Upper lobe of left lung (tissue), 6 donors: ENCODE measurements at places on chromosomes 2 and 18. TPM values are rescaled to one million over a fixed set of nuclear protein-coding genes. Genes with fewer than 3 reads are reported as not detected.

The LINC00305 gene
- total RNA-seq = not detected

DNA sequence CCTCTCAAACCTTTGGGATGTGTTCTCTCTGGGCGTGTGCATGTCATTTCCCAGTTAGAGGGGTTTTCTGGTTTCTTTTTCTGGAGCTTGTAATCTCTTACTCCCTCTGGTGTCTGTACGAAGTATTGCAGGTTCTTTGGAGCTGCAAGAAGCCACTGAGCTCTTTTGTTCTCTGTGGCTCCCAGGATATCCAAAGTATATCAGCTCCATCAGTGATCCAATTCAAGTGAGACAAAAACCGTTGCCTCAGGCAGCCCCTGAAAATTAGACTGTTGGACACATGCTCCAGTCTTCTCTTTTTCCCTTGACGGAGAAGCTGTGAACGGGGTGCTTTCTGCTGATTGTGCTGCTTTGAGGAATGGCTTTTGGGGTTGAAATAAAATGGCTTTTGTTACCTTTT, 59.0 kb upstream of the LDLRAD4 start:
- no peak overlapping the region for H3K27ac ChIP-seq
- H3K4me3 ChIP-seq = no peak overlapping the region

The FLACC1 gene
- 3.4 TPM for total RNA-seq

- H3K36me3 ChIP-seq = no peaks in the 10 kb centered on the region
- no peaks in the 10 kb centered on the region for H3K4me1 ChIP-seq
- no peak for DNase-seq
- no peak overlapping the region for H3K4me3 ChIP-seq
These were observed 240.8 kb downstream of the DPP10 start for GRCh38 chr2:114683251-114683650.

GRCh38 chr2:55887351-55887750, 36.2 kb downstream of the EFEMP1 start:
- no peak overlapping the region for H3K4me3 ChIP-seq
- H3K36me3 ChIP-seq = no peaks in the 10 kb centered on the region
- DNase-seq = no peak
- H3K4me1 ChIP-seq = peaks cover 23% of the 10 kb centered on the region

GRCh38 chr2:38682008-38682575, 16.2 kb downstream of the GALM start:
- peaks cover 58% of the 10 kb centered on the region for H3K36me3 ChIP-seq
- H3K4me1 ChIP-seq = peaks cover 3% of the 10 kb centered on the region
- no peaks in the 10 kb centered on the region for H3K27me3 ChIP-seq
- no peak for DNase-seq

The MAP3K2 gene
- total RNA-seq = 65.7 TPM

DNA sequence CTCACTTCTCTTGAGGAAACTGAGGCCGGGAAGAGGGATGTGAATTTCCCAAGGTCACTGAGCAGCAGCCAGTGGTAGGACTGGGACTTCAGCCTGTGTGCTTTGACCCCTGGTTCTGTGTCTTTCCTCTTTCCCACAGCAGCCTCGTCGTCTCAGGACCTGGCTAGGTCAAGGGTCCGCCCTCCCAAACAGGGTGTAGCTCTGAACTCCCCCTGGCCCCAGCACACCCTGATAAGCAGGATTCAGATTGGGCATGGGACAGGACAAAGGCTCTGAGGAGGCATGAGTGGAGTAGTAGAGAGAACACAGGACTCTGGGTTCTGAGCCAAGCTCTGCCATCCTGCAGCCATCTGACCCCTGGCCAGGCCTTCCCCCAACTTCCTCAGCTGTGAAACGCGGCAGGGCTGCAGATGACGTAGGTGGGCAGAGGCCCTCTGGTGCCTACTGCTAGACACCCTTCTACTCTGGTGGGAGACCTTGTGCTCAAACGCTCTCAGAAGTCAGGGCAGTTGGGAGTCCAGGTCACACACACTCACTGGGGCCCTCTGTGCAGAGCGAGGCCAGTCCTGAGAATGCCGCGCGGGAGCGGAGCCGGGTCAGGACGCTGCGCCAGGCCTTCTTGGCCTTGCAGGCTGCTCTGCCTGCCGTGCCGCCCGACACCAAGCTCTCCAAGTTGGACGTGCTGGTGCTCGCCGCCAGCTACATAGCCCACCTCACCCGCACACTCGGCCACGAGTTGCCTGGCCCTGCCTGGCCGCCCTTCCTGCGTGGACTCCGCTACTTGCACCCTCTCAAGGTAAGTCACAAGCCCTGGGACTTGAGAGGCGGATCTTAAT, 984 bp downstream of the TCF23 start:
- no peaks in the 10 kb centered on the region for H3K27me3 ChIP-seq
- no peak overlapping the region for H3K4me3 ChIP-seq
- peak; percentile 80 for DNase-seq
- H3K36me3 ChIP-seq = no peaks in the 10 kb centered on the region
- H3K4me1 ChIP-seq = no peaks in the 10 kb centered on the region

GRCh38 chr2:97751752-97752151, 38.4 kb downstream of the ZAP70 start:
- no peak for DNase-seq
- no peaks in the 10 kb centered on the region for H3K27me3 ChIP-seq
- no peaks in the 10 kb centered on the region for H3K4me1 ChIP-seq
- no peak overlapping the region for H3K27ac ChIP-seq
- peaks cover 3% of the 10 kb centered on the region for H3K36me3 ChIP-seq

DNA sequence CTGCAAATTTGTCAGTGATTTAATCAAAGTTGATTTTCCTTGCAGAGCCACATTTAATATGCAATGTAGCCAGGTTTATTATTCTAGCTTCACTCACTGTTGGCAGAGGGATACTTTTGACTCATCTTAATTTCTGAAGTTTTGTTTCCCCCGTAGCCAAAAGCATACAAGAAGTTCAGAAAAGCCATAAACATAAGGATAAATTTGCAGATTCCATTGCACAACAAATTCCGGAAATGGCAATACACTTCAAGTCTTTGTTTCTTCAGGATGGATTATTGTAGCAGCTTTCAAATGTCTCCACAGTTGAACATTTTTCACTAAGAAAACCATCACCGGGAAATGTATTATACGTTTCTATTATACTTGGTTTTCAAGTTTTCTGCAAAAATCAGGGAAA, 88.0 kb upstream of the ZCCHC2 start:
- H3K4me3 ChIP-seq = no peak overlapping the region
- H3K36me3 ChIP-seq = no peaks in the 10 kb centered on the region
- no peak overlapping the region for H3K27ac ChIP-seq
- H3K27me3 ChIP-seq = no peaks in the 10 kb centered on the region

The CDH2 gene
- total RNA-seq = not detected

- no peak overlapping the region for H3K4me3 ChIP-seq
- H3K36me3 ChIP-seq = no peaks in the 10 kb centered on the region
- H3K27ac ChIP-seq = no peak overlapping the region
- no peaks in the 10 kb centered on the region for H3K4me1 ChIP-seq
These were observed 252.2 kb upstream of the CDH7 start for GRCh38 chr18:65498605-65499004.

DNA sequence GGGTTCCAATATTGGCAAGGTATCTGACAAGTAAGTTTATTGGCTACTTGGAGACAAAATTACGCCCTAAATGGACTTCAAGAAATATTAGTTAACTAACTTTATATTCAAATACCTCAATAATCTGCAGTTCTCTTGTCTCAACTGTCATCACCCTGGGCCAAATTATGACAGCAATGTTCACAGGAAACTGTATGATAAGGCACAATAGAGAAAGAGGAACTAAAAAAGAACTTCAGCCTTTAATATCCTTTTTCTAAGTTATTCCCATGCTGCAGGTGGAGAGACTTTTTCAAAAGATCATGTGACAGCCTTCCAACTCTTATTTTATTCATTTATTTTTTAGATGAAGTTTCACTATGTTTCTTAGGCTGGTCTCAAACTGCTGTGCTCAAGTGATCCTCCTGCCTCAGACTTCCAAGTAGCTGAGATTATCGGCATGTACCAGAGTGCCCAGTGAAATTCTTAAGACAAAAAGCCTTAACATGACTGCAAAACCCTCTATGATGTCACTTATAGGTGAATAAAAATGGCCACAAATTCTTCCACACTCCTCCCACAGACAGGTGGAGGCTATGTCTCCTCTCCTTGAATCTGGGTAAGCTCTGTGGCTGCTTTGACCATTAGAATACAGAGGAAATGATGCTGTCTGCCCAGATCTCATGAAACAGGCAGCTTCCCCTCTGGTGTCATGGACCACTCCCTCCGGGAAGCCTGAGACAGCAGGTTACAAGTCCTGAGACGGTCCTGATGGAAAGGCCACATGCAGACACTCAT, 211.0 kb downstream of the TGIF1 start:
- H3K36me3 ChIP-seq = no peaks in the 10 kb centered on the region
- no peak overlapping the region for H3K4me3 ChIP-seq
- H3K4me1 ChIP-seq = peaks cover 6% of the 10 kb centered on the region
- DNase-seq = no peak
- H3K27me3 ChIP-seq = no peaks in the 10 kb centered on the region

DNA sequence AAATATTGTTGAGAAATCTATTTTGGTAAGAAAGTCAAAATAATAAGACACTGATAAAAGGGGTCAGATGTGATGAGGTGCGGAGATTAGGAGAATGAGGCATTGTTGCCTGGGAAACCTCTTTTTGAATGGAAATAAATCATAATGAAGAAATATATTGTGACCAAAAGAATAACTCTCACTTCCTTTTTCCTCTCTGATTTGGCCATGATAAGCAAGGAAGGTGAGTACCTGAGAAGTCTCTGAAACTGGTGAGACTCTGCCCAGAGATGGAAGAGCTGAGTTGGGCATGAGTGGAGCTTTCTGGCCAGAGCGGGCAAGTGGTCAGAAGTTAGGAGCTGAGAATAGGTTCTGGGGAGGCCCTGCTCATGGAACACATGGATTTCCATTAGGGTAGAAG, 11.8 kb downstream of the LAMA3 start:
- no peaks in the 10 kb centered on the region for H3K27me3 ChIP-seq
- H3K36me3 ChIP-seq = no peaks in the 10 kb centered on the region
- H3K27ac ChIP-seq = no peak overlapping the region
- no peaks in the 10 kb centered on the region for H3K4me1 ChIP-seq
- no peak for DNase-seq
- H3K4me3 ChIP-seq = no peak overlapping the region

The LRRTM1 gene
- 0.40 TPM for total RNA-seq

DNA sequence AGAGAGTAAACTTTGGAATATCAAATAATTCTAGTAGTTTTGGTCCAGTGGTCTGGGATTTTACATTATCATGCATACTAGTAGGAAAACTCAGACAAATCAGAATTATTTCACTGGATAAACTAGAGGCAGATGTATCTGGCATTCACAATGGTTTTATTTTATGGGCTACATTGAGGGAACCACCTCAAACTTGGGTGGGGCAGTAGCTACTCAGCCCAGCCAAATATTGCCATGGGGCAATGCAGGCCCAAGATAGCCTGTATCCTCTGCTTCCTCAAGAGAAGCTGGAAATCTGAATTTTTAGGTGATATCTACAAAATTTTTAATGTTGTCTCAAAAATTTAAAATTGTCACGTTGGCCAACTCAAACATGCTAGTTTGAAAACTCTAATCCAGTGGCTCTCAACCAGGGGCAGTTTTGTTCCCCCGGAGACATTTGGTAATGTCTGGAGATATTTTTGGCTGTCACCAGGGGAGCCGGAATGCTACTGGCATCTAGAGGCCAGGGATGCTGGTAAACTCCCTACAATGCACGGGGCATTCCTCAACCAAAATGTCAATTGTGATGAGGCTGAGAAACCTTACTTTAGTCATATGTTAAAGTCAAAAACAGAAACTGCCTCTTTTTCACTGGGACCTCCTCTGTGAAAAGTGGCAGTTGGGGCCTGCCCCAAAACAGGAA, 172.8 kb upstream of the SPRED2 start:
- H3K36me3 ChIP-seq = no peaks in the 10 kb centered on the region
- no peak overlapping the region for H3K4me3 ChIP-seq
- no peaks in the 10 kb centered on the region for H3K4me1 ChIP-seq
- DNase-seq = no peak
- no peaks in the 10 kb centered on the region for H3K27me3 ChIP-seq

DNA sequence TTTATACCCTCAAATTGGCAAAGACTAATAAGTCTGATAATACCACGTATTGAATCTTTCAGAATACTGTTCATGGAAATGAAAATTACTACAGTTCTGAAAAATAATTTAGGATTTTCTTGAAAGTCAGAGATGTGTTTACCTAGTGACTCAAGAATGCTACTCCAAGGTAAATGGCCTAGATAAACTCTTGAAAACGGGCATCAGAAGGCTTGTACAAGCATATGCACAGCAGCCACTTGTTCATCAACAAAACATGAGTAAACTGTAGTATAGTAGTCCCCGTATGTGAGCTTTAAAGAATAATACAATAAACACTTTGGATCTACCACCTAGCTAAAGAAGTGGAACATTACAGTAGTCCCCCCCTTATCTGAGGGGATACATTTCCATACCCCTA, 157.5 kb downstream of the THADA start:
- H3K4me1 ChIP-seq = peaks cover 3% of the 10 kb centered on the region
- H3K4me3 ChIP-seq = no peak overlapping the region
- H3K36me3 ChIP-seq = no peaks in the 10 kb centered on the region

DNA sequence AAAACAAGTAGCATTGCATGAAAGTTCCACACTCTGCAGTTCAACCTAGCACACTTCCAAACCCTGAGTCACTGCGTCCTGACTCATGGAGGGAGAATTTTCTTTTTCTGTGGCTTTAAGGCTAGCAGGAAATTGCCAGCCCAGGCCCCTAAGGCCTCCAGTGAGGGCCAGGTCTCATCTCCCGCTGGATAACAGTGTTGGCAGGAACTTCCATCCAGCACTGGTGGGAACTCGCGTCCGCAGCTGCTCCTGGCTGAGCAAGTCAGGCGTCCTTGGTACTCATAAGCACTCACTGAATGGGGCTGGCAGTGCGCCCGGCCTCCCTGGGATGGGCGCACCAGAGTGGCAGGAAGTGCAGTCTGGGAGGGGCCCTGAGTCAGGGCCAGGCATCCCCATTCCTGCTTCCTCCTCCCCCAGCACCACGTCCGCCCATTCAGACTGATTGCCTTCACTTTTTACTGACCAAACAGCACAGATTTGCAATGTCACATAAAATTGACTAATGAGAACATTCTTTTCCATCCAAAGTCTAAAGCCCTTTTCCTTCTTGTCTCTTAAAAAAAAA, 14.3 kb downstream of the MALL start:
- H3K4me1 ChIP-seq = peaks cover 87% of the 10 kb centered on the region
- no peaks in the 10 kb centered on the region for H3K36me3 ChIP-seq
- no peak overlapping the region for H3K4me3 ChIP-seq
- peak; percentile 95 for DNase-seq

GRCh38 chr2:70523996-70524965, 29.3 kb downstream of the TGFA start:
- H3K36me3 ChIP-seq = no peaks in the 10 kb centered on the region
- no peaks in the 10 kb centered on the region for H3K27me3 ChIP-seq
- H3K4me1 ChIP-seq = peaks cover 26% of the 10 kb centered on the region
